ENCODE measurements at places on chromosomes 5 and 9.

GRCh38 chr5:2686321-2687124 lies 65.0 kb downstream of the IRX2 start:
- peak; percentile 43 for DNase-seq

- DNase-seq: no peak
Measured at GRCh38 chr5:151037561-151038411, 17.4 kb downstream of the GPX3 start.

- DNase-seq: no peak
Measured at GRCh38 chr5:173664154-173664526, 47.7 kb upstream of the BOD1 start.

GRCh38 chr9:20683351-20684034 lies 566 bp upstream of the FOCAD start:
- DNase-seq: no peak

- no peak for DNase-seq
Measured at GRCh38 chr5:154410008-154410407, 35.8 kb upstream of the SAP30L start.

DNA sequence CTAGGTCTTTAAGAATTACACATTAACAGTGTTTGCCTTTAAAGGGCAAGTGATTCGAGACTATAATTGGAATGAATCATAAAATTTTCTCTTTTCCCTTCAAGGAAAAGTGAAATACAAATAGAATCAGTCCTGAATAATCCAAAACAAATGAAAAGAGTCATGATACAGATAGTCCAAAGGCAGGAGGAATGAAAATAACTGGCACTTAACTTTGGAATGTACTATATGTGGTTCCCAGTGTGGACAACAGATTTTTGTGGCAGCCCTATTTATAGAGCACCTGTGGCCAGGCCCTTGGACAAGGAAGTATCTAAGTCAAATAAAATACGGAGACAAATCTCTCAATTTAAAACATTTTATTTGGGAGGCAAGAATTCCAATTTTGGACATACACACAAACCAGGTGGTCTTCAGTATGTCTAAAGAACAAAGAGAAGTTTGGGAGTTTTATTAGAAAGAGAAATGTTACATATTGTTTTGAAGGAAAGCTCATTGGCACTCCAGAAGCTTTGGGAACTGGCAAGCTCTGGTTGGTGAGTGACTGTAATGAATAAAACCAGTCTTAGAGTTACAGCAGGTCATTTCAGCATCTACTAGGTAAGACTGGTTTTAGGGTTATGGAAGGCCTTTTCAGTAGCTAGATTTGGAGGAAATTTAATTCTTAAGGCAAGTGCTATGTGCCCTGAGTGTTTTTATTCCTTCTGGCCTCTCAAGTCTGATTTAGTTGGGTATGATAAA lies 116.0 kb upstream of the PAM start:
- DNase-seq: no peak

GRCh38 chr5:177357459-177358351 lies at the start of gene RGS14:
Gene RGS14 (plus strand): TSS chr5:177357924. CDS start chr5:177358025, 101 bp downstream.
- DNase-seq: no peak

- DNase-seq: no peak
Measured at GRCh38 chr9:24602693-24603352, 57.1 kb upstream of the IZUMO3 start.

GRCh38 chr5:139950436-139950835 lies 92.7 kb downstream of the NRG2 start:
- DNase-seq: no peak

GRCh38 chr5:153749960-153750359 lies 259.5 kb downstream of the GRIA1 start:
- peak; percentile 75 for DNase-seq

DNA sequence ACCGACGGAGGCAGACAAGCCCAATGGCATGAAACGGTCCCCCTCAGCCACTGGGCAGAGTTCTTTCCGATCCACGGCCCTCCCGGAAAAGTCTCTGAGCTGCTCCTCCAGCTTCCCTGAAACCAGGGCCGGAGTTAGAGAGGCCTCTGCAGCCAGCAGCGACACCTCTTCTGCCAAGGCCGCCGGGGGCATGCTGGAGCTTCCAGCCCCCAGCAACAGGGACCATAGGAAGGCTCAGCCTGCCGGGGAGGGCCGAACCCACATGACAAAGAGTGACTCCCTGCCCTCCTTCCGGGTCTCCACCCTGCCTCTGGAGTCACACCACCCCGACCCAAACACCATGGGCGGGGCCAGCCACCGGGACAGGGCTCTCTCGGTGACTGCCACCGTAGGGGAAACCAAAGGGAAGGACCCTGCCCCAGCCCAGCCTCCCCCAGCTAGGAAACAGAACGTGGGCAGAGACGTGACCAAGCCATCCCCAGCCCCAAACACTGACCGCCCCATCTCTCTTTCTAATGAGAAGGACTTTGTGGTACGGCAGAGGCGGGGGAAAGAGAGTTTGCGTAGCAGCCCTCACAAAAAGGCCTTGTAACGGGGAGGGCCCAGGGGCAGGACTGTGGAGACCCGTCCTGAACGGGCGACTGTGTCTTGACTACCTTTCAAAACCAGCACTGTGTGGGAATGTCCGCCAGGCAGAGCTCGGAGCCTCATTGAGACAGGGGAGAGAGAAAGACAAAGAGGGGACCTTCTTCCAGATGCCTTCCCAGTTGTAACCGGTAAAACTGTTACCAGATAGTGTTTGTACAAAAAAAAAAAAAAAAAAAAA lies 29.9 kb downstream of the CD180 start:
- DNase-seq: no peak

DNA sequence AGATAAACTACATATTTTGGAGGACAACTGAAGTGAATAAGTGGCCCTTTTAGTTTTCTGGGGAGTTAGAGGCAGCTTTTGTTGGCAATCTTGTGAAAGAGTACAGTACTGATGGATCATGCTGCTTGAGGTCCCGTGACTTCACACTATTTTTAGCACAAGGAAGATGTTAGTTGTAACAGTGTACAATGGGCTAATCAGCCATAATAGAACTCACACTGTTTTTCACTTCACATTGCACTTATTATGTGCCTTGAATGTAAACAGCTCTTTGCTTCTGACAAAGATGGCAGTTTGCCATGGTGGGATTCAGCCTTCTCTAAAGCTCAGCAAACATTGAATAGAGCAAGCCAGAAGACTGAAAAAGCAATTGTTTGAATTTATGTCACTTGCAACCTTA lies 176.7 kb upstream of the ZNF608 start:
- DNase-seq: peak; percentile 28

- no peak for DNase-seq
Measured at GRCh38 chr5:15069407-15069905, 197.9 kb upstream of the ANKH start.

- no peak for DNase-seq
Measured at GRCh38 chr5:911601-912000, 18.9 kb downstream of the TRIP13 start.

DNA sequence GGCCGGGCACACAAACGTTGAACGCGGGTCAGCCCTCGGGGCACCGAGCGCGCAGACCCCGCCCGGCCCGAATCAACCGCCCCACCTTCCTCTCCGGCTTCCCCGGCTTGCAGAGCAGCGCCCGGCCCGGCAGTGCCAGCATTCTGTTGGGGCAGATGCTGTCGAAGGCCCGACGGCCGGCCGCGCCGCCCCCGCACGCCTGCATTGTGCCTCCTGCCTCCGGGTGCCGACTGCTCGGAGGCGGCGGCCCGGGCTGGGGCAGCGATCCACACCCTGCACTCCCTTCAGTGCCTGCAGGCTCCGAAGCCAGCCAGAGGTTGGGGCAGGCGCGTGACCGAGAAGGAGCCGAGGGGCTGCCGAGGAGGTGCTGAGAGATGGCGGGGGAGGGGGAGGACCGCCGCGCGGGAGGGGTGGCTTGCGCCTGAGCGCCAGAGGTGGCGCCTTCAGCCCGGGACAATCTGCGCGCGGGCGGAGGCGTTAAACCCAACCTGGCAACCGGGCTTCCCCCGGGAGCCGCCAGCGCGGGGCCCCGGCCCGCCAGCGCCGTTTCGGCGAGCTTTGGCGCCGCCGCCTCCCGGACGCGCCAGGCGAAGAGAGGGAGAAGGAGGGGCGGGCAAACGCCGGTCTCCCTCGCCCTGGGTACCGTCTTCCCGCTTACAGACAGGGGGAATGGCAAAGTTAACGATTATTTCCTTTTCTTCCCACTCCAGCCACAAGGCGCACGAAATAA lies at the start of gene MCIDAS:
TSS of gene MCIDAS (minus strand) at position 382 of the 730 bp plus-strand sequence. CDS start at position 205, 177 bp downstream.
- DNase-seq: peak; percentile 75

GRCh38 chr5:174844971-174845370 lies 120.6 kb downstream of the MSX2 start:
- DNase-seq: no peak

DNA sequence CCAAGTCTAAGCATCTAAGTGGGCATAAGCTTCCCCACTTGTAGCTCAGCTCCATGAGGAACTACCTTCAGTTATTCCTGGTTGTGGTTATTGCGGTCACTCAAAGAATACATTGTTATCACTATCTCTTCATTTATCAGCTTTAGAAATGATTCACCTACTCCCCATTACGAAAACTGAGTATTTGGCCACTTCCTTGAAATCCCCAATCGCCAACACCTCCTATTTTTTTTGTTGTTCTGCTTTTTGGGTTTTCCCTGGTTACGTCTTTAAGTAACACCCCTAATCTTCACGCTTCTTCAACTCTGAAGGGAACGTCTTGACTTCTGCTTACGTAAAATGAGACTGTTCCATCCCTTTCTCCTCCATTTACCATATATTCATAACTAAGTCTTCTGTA lies 20.7 kb downstream of the MAPK9 start:
- DNase-seq: no peak

- no peak for DNase-seq
Measured at GRCh38 chr9:129469188-129469987, 151.5 kb downstream of the C9orf50 start.

DNA sequence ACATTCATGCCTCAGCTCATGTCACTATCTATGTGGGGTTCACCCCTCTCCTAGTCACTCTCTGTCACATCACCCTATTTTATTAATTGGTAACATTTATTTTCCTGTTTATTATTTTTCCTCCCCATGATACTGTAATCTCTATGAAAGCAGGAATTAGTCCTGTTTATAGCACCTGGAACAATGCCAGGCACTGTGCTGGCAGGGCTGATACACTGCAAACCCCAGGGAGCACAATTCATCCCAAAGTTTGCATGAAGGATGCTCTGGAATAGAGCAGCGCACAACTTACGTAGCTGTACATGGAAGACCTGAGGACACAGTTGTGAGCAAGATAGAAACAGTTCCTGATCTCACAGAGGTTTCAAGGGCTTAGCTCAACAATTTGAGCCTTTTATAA lies 103.2 kb downstream of the NSG2 start:
- no peak for DNase-seq

DNA sequence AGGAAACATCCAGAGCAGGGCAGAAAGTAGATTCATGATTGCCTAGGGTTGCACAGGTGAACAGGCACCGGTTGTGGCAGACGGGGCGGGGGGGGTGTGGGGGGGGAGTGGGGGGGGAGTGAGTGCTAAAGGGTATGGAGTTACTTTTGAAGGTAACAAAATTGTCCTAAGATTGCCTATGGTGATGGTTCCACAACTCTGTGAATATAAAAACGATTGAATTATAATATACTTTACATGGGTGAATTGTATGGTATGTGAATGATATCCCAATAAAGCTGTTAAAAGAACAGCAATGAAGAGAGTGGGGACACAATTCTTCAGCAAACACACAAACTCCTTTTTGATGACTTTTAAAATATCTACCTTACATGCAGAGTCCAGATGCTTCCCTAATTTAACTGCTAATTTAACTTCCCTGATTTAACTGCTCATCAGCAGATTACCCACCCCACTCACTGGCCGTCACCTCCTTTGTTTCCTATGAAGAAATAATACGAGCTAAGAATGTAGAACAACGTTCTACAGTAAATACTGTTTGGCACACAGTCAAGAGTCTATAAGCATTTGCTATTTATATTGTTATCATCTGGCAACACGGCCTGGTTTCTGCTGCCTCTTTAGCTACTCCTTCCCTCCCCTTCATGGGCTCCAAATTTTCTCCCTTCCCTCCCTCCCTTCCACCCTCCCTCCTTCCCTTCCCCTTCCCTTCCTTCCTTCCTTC lies 83.5 kb downstream of the PTCH1 start:
- DNase-seq: no peak

DNA sequence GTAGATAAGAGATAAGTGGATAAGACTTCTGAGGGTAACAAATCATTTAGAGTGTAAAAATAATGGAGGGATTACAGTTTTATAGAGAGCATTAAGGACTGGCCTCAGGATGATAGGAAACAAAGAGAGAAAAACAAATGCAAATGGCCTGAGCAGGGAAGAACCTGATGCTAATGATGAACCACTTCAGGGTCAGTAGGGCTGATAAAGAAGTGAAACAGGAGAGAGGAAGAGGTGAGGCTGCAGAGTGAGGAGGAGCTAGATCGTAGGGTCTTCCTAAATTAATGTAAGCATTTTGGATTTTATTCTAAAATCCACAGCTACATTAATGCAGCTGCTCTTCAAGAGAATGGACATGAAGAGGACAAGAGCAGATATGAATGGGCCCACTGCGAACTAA lies 698.0 kb upstream of the MEF2C start:
- DNase-seq: no peak

DNA sequence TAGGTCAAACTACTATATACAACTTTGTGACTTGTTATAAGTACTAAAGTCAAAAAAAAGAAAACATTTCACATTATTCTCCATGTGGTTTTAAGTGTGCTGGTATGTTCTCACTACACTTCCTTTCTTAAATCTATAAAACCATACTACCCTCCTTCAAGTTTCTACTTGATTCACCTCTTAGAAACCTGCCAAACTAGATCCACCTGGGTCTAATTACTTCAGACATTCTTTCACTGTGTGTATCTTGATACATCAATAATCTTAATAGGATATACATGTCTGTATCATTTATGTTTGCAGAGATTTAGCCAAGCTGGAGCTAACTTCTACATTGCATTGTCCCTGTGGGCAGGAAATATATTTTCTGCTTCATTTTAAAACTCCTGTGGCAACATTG lies 1012.6 kb downstream of the EFNA5 start:
- no peak for DNase-seq
